Liver (tissue), 10 donors: ENCODE measurements at places on chromosomes 3 and 15. TPM values are rescaled to one million over a fixed set of nuclear protein-coding genes. Genes with fewer than 3 reads are reported as not detected.
A peak's percentile ranks its signal among the peaks of the same experiment; 100 is the strongest.

GRCh38 chr3:171646357-171647133, 163.7 kb downstream of the PLD1 start:
- H3K36me3 ChIP-seq: peaks cover 9% of the 10 kb centered on the region
- H3K4me3 ChIP-seq: no peak overlapping the region
- H3K27ac ChIP-seq: no peak overlapping the region
- no peak for DNase-seq
- H3K4me1 ChIP-seq: no peaks in the 10 kb centered on the region

- no peak overlapping the region for H3K4me3 ChIP-seq
- no peaks in the 10 kb centered on the region for H3K27me3 ChIP-seq
- no peak for DNase-seq
- H3K27ac ChIP-seq: no peak overlapping the region
- no peaks in the 10 kb centered on the region for H3K36me3 ChIP-seq
- H3K4me1 ChIP-seq: no peaks in the 10 kb centered on the region
Measured at GRCh38 chr3:157529751-157530150, 26.5 kb upstream of the VEPH1 start.

GRCh38 chr3:5198986-5199731, 11.7 kb downstream of the EDEM1 start:
- H3K4me1 ChIP-seq: peaks cover 19% of the 10 kb centered on the region
- H3K36me3 ChIP-seq: peaks cover 3% of the 10 kb centered on the region
- no peak overlapping the region for H3K4me3 ChIP-seq

- no peak for DNase-seq
- H3K4me3 ChIP-seq: no peak overlapping the region
- H3K27me3 ChIP-seq: no peaks in the 10 kb centered on the region
- no peaks in the 10 kb centered on the region for H3K4me1 ChIP-seq
Measured at GRCh38 chr15:52670087-52670486, 9.1 kb downstream of the ATOSA start.

DNA sequence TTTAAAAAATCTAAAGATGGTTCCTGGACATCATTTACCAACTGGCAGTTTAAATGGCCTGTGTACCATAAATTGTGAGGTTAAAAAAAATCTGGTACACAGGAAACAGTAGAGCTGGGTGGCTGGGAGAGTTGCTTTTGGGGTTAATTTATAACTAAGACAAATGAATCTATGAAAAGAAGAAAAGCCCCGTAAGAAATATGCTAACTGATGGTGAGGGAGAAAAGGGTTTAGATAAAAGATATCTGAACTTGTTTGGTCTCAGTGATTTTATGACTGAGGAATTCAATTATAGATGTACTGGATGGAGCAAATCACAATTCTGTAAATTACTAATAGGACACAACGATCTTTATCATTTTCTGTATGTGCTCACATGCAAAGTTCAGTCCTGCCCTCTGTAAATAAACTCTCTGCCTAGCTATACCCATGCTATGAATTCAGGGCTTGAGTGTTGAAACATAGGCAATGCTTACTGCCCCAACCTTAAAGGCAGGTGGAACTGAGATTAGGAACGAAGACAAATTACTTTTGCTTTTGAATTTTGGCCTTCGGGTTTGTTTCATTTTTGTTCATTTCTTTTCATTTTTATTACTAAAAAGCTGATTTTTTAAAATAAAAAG, 28.0 kb downstream of the PPARG start:
- DNase-seq: no peak
- no peak overlapping the region for H3K27ac ChIP-seq
- no peaks in the 10 kb centered on the region for H3K27me3 ChIP-seq
- H3K36me3 ChIP-seq: no peaks in the 10 kb centered on the region
- H3K4me3 ChIP-seq: peak overlapping the region; percentile 24

- no peaks in the 10 kb centered on the region for H3K4me1 ChIP-seq
- no peaks in the 10 kb centered on the region for H3K36me3 ChIP-seq
- no peak overlapping the region for H3K4me3 ChIP-seq
- no peak for DNase-seq
Measured at GRCh38 chr3:67048715-67049074, 50.6 kb downstream of the KBTBD8 start.

DNA sequence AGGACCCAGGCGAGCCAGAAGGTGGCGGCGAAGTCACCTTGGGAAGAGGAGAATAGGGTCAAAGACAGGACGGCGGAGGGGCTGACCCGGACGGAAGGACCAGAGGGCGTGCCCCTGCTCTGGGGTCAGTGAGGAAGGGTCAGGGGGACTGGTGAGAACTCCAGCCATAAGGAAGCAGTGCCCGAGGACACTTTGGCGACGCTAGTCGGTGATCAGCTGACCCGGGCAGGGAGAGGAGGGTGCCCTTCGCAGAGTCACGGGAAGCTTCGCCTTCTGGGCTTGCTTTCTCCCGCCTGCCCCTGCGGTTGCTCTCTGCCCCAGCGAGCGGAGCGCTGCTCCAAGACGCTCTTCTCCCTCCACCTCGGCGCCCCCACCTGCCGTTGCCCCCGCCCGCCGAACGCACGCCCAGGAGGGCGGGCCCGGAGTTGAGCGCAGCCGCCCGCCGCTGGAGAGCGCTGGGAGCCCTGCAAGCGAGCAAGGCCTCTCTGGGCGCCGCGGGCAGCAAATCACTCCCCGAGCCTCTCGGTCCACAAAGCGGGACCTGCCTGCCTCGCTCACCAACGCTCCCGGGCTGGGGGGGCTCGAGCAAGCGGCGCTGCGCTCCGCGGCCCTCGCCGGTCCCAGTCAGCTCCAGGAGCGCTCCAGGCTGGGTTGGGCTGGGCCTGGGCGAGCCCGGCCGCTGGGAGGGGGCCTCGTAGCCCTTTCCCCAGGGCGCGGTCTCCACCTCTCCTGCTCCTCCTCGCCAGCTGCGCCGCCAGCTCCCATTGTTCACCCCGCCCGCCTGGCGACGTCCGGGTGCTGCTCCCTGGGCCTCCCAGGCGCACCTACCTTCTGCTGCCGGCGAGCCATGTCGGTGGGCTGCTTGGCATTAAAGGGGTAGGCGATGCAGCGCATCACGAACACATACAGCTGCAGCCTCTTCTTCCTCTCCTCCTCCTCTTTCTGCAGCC, 1.2 kb downstream of the CADPS start:
- H3K4me3 ChIP-seq: peak overlapping the region; percentile 22
- no peak for DNase-seq
- H3K36me3 ChIP-seq: no peaks in the 10 kb centered on the region
- peaks cover 4% of the 10 kb centered on the region for H3K27me3 ChIP-seq
- H3K27ac ChIP-seq: no peak overlapping the region
- peaks cover 15% of the 10 kb centered on the region for H3K4me1 ChIP-seq

- DNase-seq: no peak
- H3K36me3 ChIP-seq: no peaks in the 10 kb centered on the region
Measured at GRCh38 chr15:82062479-82063454, 16.9 kb upstream of the MEX3B start.

DNA sequence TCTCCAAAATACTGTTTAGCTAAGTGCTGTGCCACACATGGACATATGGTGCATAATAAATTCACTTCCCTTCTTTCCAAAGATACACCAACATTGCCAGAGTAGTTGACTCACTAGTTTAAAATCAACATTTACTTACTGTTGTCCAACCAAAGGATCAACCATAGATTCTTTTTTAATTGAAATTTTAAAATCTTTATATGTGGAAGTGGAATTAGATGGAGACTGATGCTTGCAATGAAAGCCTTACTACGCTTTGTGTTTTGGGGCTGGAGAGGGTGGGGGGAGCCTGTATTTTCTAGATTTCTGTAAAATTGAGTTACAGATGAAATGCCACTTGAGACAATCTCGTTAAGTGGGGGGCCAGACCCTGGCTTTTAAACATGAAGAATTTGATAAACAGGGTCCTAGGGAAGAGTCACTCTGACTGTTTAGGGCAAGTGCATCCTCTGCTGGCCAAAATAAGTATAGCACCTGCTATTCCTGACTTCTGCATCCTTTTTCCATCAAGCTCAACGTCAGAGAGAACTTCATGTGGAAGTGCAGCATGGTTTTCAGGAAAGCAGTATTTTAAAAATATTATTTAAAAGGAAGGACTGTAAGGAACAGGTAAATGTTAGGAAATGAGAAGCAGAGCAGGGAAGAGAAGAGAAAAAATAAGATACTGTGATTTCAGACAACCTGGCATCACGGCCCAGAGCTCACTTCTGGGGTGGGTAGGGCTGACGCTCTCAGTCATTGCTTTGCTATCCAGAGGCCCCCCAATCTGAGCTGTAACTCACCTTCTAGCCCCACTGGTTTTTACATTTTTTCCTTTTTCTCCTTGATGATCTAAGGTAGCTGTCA, 76.7 kb downstream of the BOC start:
- no peak overlapping the region for H3K4me3 ChIP-seq
- H3K27ac ChIP-seq: no peak overlapping the region
- H3K27me3 ChIP-seq: no peaks in the 10 kb centered on the region
- H3K36me3 ChIP-seq: no peaks in the 10 kb centered on the region
- peak; percentile 69 for DNase-seq
- peaks cover 7% of the 10 kb centered on the region for H3K4me1 ChIP-seq

DNA sequence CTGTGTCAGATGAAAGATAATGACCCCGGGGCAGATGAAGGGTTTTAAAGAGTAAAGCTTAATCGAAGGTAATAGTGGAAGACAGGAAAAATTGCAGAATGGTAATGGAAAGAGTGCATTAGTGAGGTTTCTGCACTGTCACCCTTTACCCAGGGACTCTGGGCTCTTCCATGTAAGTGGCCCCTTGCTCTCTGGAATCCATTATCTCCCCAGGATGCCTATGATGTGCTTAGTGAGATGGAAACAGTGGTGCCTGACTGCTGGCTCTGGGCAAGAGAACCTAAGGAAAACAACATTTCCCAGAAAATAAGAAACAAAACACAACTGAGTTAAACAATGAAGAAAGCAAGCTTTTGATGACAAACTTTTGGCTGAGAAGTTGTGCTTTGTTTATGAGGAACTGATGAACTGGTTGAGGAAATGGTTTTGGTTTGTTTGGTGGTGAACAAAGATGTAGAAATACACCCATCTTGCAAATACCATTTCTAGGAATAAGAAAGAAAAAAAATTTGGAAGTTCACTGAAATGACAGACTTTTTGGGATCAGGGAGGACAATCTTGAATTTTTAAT, 119.9 kb upstream of the RASGRP1 start:
- H3K36me3 ChIP-seq: no peaks in the 10 kb centered on the region
- H3K4me3 ChIP-seq: no peak overlapping the region
- H3K27me3 ChIP-seq: no peaks in the 10 kb centered on the region
- no peak for DNase-seq
- no peaks in the 10 kb centered on the region for H3K4me1 ChIP-seq
- no peak overlapping the region for H3K27ac ChIP-seq

DNA sequence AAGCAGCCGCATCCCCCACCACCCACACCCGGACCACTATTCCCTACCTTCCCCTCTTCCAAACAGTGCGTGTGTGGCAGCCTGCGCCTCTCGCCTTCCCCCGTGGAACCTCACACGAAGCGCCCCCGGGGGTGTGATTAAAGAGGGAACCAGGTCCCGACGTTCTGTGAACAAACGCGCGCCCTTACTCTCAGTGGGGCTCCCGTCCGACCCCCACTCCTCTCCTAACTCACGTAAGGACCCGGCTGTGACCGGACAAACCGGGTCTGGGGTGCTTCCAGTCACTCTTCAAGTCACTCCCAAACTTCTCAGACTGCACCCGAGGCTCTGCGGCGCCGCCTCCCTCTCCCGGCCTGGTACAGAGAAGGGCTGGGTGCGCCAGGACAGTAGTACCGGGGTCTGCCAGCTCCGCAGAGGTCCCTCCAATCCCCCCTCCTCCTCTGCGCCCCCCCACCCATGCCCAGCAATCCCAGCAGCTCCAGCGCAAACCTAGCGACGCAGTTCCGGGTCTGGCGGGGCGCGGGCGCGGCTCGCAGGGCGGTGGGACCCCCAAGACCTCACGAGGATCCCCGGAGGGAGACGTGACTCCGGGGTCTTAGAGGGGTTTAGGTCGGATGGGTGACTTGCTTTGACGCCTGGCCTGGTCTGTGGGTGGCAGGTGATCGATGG, 574 bp downstream of the DUOXA1 start:
- H3K27me3 ChIP-seq: peaks cover 10% of the 10 kb centered on the region
- H3K27ac ChIP-seq: no peak overlapping the region
- no peaks in the 10 kb centered on the region for H3K4me1 ChIP-seq
- no peaks in the 10 kb centered on the region for H3K36me3 ChIP-seq

DNA sequence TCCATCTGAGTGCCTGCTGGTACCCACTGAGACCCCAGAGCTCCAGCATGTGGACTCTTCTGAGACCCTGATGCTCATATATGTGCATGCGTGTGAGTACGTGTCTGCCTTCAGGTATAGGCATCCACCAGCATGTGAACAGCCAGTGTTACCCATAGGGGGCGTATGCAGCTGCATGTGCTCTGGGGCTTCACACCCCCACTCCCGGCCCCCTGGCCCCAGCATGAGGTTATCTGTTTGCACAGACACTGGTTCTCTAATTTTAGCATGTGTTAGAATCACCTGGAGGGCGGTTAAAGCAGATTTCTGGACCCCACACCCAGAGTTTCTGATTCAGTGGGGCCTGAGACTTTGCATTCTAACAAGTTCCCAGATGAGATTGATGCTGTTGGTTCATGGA, 824 bp upstream of the CILP start:
- no peaks in the 10 kb centered on the region for H3K36me3 ChIP-seq
- no peaks in the 10 kb centered on the region for H3K27me3 ChIP-seq
- DNase-seq: no peak
- no peaks in the 10 kb centered on the region for H3K4me1 ChIP-seq
- H3K4me3 ChIP-seq: no peak overlapping the region

GRCh38 chr15:38954090-38954489, 389.5 kb upstream of the RASGRP1 start:
- no peak for DNase-seq
- no peak overlapping the region for H3K27ac ChIP-seq
- no peak overlapping the region for H3K4me3 ChIP-seq
- no peaks in the 10 kb centered on the region for H3K4me1 ChIP-seq
- no peaks in the 10 kb centered on the region for H3K27me3 ChIP-seq

DNA sequence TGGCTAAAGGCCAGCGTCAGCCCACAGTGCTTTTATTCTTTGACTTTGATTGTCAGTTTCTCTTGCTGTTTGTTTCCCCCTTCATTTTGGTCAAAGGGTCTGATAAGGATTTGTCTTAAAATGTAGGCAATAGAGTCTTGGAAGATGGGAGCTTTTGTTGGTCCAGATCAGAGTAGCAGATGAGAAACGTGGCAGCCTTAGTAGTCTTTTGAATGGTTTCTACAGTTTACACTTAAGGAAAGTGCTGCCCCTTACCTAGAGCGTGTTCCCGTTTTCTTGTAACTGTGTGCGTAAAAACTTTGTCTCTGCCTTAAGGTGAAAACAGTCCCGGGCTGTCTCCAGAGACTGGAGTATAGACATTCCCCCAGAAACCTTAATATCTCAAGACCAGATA, 630 bp downstream of the LXN start:
- H3K36me3 ChIP-seq: peaks cover 6% of the 10 kb centered on the region
- H3K27ac ChIP-seq: peak overlapping the region; percentile 37
- H3K4me3 ChIP-seq: peak overlapping the region; percentile 44

PRR20G gene
- total RNA-seq: not detected

PLAAT1 gene
- 0.37 TPM for total RNA-seq
